Hair follicular keratinocyte (primary cell): ENCODE measurements at places on chromosomes 7 and 10. TPM values are rescaled to one million over a fixed set of nuclear protein-coding genes. Genes with fewer than 3 reads are reported as not detected.

Gene HTR7
- total RNA-seq = 11.9 and 22.6 TPM in 2 replicates

Gene LIPJ
- total RNA-seq = not detected in 2 replicates

Gene MRC1
- not detected in 2 replicates for total RNA-seq

Gene HYAL4
- total RNA-seq = 0.04 TPM in 1 of 2 replicates, not detected in the other

Gene TMEM236
- total RNA-seq = 0.04 and 0.08 TPM in 2 replicates

Gene SPDYE2B
- not detected in 2 replicates for total RNA-seq

Gene GPR22
- total RNA-seq = not detected in 2 replicates
